ENCODE measurements at places on chromosomes 7 and 10. TPM values are rescaled to one million over a fixed set of nuclear protein-coding genes. Genes with fewer than 3 reads are reported as not detected.

- no peak overlapping the region for H3K4me3 ChIP-seq
- H3K27me3 ChIP-seq = peaks cover 4% of the 10 kb centered on the region
- no peak for DNase-seq
- H3K36me3 ChIP-seq = peaks cover 7% of the 10 kb centered on the region
Measured at GRCh38 chr7:39608278-39608677, 15.1 kb upstream of the RALA start.

DNA sequence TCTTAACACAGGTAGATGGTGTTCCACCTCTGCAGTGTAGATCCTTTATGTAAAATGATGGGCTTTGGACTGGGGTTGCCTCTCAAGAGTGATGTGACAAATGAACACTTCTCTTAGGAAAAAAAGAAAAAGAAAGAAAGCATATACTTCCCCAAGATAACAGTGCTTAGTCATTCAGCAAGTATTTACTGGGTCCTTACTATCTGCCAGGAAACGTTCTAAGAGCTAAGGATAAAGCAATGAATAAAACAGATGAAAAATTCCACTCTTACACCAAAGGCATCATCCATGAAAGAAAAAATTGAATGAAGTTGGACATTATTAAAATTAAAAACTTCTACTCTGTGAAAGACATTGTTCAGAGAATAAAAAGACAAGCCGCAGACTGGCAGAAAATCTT, 177.3 kb downstream of the C7orf25 start:
- H3K27ac ChIP-seq = no peak overlapping the region
- no peaks in the 10 kb centered on the region for H3K4me1 ChIP-seq
- no peaks in the 10 kb centered on the region for H3K36me3 ChIP-seq
- no peak for DNase-seq
- no peaks in the 10 kb centered on the region for H3K27me3 ChIP-seq

LIPK gene
- not detected for total RNA-seq

GRCh38 chr10:128365156-128365725, 239.0 kb upstream of the MKI67 start:
- no peak overlapping the region for H3K4me3 ChIP-seq
- no peak overlapping the region for H3K27ac ChIP-seq
- DNase-seq = no peak
- no peaks in the 10 kb centered on the region for H3K4me1 ChIP-seq
- H3K36me3 ChIP-seq = no peaks in the 10 kb centered on the region
- H3K27me3 ChIP-seq = no peaks in the 10 kb centered on the region

PNLIPRP1 gene
- not detected for total RNA-seq

GRCh38 chr7:73738220-73738611, 386 bp downstream of the ABHD11 start:
- H3K27ac ChIP-seq = peak overlapping the region; percentile 98
- peak overlapping the region; percentile 94 for H3K4me3 ChIP-seq
- DNase-seq = peak; percentile 71
- H3K4me1 ChIP-seq = peaks cover 29% of the 10 kb centered on the region
